Vagina (tissue), 2 donors: ENCODE measurements at places on chromosomes 7 and 10. TPM values are rescaled to one million over a fixed set of nuclear protein-coding genes. Genes with fewer than 3 reads are reported as not detected.

- DNase-seq: peak; percentile 58
Measured at GRCh38 chr7:3201937-3202710, 98.9 kb upstream of the SDK1 start.

GRCh38 chr10:4294271-4294670 lies 509.3 kb upstream of the KLF6 start:
- DNase-seq: no peak

DNA sequence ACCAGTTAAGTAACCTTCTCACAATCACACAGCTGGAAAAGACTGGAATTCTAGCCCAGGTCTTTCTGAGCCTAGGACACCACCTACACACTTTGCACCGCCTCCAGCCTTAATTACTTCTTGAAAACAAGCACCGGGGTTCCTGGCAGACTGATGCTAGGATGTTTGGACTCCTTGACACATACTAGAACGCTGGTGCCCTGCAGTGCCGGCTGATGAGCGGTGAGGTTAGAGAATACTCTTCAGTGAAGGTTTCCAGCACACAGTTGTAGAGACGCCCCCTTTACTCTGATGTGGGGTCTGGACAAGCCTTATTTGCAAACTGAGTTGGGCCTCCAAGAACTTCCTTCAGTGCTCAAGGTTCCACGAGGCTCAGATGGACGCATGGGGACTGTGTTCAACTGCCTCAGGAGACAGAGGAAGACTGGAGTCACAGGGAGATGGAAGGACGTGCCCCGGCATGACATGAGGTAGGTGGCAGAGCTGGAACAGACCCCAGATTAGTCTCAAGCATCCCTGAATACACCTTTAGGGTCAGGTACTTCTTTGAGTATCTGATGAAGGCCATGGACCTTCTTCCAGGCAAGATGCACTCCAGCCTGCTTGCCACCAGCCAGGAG lies 89.6 kb downstream of the COBL start:
- DNase-seq: peak; percentile 84

Gene TIMM23
- 47.6 TPM for total RNA-seq

DNA sequence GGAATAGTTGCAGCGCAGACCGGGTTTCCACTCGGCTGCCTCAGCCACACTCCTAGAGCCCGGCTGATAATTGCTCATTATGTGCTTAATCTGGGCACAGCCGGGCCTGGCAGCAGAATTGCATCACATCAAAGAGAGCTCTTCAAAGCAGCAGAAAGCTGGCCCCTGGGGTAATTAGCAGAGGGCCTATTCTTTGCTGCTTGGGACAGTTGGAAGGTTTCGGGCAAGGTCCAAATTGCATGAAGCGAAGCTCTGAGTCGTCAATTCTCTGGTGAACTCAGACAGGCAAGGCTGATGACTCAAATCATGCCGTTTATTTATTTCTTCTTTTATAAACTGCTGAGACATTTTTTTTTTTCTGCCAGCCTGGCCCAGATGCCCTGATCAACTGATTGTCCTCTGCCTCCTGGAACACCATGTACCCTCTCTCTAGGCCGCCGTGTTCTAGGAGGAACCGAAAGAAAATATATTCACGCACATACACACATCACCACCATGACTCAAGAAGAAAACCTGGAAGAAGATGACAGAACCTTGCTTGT lies 242.2 kb downstream of the RAB11FIP2 start:
- no peak for DNase-seq

- DNase-seq: no peak
Measured at GRCh38 chr7:28151965-28152364, 28.6 kb downstream of the JAZF1 start.

DNA sequence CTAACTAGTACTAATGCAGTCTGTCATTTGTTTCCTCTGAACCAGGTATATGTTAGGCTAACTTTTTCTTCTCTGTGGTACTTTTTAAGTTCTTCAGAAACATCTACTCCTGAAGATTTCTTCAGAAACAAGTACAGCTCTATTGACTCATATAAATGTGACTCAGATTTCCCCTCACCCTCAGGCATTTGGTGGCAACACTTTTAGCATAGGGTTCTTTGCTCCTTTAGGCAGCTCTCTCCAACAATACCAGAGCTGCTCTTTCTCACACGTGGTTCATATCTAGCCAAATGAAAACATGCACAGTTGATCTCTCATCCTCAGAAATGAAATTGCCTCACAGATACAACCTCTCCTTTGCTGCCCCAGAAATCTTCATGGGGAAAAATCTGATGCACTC lies 939.8 kb downstream of the SORCS1 start:
- no peak for DNase-seq

GRCh38 chr10:5668429-5668828 lies 2.0 kb upstream of the ASB13 start:
- DNase-seq: no peak

- DNase-seq: no peak
Measured at GRCh38 chr10:132937861-132938260, 4.5 kb downstream of the CFAP46 start.

DNA sequence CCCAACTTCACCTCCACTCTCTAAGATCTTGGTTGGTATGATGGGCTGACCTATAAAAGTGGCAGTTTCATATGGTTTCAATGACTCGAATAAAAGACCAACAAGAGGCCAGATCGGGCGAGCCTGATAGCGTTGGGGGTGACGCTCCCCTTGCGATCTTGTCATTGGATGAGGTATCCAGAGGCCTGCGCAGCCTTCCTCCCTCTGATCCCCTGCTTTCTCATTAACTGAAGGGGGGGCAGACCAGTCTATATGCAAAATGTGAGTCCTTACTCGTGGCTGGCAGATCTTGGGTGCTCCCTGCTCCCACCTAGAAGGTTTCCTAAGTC lies 937 bp upstream of the COBL start:
- DNase-seq: no peak

GRCh38 chr7:117158941-117159697 lies 163.7 kb downstream of the WNT2 start:
- no peak for DNase-seq

- no peak for DNase-seq
Measured at GRCh38 chr10:26540601-26541000, 102.5 kb downstream of the APBB1IP start.

GRCh38 chr7:150668472-150668911 lies 17.0 kb upstream of the GIMAP2 start:
- DNase-seq: no peak

- no peak for DNase-seq
Measured at GRCh38 chr7:82677493-82677892, 233.9 kb upstream of the CACNA2D1 start.

DNA sequence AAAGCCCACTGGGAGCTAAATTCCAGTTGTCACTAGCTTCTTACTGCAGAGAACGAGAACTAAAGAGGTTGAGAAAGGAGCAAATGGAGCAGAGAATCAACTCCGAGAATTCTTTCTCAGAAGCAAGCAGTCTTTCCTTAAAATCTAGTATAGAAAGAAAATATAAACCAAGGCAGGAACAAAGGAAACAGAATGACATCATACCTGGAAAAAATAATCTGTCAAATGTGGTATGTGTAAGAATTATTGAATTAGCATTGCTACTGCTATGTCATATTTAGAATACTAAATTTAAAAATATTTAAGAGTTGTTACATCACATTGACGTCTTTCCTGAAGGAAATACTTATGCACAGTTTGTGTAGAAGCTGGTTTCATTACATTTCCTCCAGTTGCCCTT lies 4.3 kb downstream of the SLF2 start:
- no peak for DNase-seq

Gene BTBD16
- not detected for total RNA-seq

Gene RAMP3
- total RNA-seq: 50.1 TPM

DNA sequence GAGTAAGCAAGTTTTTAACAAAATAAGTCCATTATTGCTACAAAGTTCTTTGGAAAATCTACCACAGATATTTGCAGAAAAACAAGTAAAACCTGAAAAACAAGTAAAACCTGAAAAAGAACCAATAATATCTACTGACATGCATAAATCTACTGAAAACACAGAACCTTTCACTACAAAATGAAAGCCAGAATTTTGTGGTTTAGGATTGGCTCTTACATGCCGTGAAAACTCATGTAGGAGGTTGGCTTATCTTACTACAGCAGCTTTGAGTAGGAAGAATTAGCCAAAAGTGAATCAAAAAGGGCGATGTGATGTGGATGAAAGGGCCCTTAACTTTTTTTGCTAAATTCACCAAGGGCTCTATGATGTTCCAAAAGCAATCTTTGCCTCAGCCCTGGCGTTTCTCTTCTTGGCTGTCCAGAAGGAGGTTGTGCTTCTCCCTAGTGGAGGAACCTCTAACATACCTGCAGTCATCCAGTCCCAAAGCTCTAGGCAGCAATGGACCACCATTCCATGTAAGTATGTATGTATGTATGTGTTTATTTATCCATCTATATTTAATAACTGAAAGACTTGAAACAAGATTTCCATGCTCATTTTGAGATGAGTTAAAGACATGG lies 93.5 kb upstream of the ZNF804B start:
- DNase-seq: no peak

Gene CXCL12
- 112 TPM for total RNA-seq

Gene SPDYE6
- total RNA-seq: not detected

Gene LRCH4
- total RNA-seq: 72.2 TPM

Gene TMEM225B
- 1.2 TPM for total RNA-seq

Gene GPER1
- 8.3 TPM for total RNA-seq

DNA sequence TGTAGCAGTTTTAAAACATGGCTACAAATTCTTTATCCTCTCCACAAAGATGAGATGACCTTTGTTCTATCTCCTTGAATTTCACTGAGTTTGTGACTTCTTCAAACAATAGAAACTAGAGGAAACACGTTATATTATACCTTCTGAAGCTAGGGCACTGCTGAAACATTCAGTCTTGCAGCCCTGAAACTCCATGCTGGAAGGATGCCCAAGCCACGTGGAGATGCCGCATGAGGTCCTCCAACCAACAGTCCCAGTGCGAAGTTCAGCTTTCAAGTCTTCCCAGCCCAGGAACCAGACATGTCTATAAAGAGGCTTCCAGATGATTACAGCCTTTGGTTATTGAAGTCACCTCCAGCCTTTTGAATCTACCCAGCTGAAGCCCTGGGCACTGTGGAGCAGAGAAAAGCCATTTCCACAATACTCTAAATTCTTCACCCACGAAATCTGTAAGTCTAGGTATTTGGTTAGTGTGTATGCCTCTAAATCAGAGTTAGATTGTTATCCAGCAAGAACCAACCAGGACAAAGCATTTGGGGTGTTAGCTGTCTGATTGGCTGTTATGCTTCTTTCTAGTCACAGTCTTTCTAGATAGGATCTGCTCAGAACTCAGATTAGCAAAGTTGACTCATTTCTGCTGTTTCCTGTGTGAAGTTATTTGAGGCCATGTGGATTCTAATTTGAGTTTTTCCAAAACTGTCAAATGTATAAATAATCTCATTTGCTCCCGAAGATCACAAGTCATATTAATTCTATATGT lies 186.5 kb upstream of the TMEM72 start:
- DNase-seq: no peak

- no peak for DNase-seq
Measured at GRCh38 chr10:59007307-59008025, 169.0 kb upstream of the PHYHIPL start.

Gene CAMK2B
- 3.2 TPM for total RNA-seq

Gene DIP2C
- total RNA-seq: 18.4 TPM

- DNase-seq: no peak
Measured at GRCh38 chr10:43386549-43386948, 15.1 kb downstream of the FXYD4 start.

DNA sequence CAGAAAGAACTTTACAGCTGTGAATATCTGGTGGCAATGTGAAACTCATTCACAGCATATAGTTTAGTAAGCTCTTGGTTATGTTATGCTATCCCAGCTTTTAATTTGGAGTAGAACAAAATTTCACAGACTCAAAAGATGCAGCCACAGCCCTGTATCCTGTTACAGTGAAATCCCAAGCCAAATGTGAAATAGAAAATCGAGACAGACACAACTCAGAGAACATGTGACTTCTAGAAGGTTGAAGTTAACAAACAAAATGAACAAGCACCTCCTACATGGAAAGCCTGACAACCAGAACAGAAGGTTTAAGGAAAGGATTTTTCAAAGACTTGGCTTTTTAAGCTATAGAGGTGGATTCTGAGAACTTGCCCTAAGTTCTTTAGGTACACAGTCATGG lies 39.6 kb downstream of the JAZF1 start:
- no peak for DNase-seq

GRCh38 chr7:42972699-42973500 lies 40.7 kb downstream of the MRPL32 start:
- peak; percentile 94 for DNase-seq

DNA sequence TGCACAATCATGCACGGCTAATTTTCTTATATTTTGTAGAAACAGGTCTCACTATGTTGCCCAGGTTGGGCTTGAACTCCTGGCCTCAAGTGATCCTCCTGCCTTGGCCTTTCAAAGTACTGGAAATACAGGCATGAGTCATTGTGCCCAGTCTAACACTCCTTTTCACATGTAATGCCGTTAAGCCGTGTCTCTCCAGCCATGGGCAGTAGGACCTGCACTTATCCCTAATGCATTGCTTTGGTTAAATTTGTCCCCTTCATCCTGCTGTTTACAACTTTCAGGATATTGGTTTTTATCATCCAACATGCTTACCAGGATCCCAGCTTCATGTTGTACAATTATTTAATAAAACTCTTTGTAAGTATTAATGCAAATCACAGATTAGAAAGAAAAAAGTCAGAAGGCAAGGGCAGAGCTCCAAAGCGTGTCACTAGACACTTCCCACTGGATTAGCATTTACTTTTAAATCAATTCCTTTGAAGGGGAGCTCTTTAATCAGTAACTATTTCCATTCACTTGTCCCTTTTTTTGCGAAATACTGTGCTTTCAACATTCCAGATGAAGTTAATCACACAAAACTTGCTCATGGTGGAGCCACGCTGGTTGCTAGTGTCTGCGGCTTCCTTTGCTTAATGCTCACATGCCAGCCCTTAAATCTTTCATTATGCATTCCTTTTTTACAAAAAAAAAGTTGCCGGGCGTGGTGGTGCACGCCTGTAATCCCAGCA lies 256.0 kb upstream of the AUTS2 start:
- no peak for DNase-seq

Gene SPDYE1
- total RNA-seq: not detected

DNA sequence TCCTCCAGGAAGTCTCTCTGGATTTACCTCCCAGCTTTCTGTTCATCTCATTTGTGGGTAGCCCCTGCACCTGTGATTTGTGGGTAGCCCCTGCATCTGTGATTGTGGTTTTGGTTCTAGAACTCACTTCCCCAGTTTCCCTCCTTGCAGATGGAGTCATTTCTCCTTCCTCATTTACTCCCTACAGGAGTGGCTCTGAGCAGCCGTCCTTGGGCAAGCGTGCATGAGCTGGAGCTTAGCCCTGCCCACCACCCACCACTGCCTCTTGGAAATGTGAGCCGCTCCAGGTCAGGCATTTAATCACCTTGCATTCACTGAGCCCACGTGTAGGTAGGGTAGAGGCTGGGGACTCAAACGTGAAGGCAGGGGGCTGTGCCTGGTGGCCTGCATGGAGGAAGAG lies 8.2 kb downstream of the COL26A1 start:
- DNase-seq: no peak

DNA sequence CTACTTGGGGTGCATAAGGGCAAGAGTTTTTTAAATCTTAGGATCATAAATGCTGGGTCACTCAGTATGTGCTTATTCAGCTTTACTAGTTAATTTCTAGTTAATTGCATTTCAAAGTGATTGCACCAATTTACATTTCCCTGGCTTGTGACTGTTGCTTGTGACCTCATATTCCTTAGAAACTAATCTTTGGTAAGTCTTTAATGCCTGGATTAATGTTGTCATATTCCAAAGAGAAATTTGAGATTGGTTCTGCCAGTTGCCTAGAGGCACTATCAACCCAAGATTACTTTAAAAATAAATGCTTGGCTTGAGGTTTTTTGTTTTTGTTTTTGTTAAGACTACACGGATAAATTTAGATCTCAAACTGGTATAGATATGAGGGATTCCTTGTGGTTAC lies 103.1 kb downstream of the ANK3 start:
- no peak for DNase-seq
